Mesothelial cell of epicardium (in vitro differentiated cells): ENCODE measurements at places on chromosomes 12 and 14.

- DNase-seq, result no peak
Observed at GRCh38 chr12:43848226-43848507, 12.3 kb downstream of the TMEM117 start.

DNA sequence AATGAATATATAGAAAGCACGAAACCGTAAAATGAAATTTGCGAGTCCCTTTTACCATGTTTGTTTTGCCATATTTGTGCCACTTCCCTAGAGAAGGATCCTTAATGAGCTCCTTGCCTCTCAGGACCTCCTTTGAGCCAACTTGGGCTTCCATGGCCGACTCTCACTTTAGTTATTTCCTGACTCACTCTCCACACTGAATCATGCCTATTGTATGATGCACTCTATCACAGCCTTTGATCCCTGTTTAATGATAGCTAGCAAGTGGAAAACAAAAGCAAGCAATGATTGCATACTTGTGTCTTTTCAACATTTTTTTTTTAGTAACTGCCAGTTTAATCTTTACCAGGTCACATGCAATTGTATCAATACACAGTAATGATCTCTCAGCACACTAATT, 153.2 kb downstream of the CCER1 start:
- DNase-seq, result no peak

DNA sequence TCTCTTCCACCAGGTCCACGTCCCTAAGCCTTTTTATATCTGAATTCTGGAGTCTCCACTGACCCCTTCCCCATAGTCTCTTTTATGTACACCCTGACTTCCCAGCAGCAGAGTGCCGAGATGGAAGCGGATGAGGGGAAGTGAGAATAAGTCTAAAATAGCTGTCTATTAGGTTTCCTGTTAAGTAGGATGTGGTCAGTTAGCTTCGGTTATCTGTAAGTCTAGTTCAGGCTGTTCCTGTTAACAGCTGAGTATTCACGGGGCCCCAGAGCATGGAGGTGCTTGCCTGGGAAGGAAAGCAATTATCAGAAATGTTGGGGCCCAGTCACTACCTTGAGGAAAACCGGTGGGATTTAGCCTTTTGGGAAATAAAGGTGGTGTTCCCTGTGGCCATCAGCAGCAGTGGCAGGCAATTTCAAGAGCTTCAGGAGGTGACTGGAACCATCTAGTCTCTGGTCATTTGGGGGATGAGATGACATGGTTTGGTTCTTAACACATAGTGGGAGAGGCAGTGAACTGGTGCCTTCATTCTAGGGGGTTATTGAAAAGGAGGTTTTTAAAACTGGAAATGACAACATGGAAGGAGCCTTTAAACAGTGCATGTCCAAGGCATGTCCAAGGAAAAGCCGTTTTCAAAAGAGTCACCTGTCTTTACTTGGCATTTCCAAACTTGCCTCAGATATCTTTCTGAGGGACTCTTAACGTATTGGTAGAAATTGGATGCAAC, 21.8 kb downstream of the CHST11 start:
- DNase-seq, result no peak

DNA sequence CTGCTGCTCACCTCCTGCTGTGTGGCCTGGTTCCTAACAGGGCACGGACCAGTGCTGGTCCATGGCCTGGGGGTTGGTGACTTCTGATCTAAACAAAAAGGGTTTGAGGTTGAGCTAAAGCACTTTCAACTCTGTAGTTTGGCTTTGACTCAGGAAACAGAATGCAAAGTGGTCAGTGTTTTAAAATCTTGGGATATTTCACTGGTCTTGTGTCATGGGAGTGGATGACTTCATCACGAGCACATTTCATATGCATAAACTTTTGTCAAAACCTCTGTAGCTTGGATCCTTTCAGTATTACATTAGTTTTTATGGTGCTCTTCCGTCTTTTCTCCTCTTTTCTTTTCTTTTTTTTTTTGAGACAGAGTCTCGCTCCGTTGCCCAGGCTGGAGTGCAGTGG, 25.6 kb downstream of the FAM161B start:
- DNase-seq, result no peak

DNA sequence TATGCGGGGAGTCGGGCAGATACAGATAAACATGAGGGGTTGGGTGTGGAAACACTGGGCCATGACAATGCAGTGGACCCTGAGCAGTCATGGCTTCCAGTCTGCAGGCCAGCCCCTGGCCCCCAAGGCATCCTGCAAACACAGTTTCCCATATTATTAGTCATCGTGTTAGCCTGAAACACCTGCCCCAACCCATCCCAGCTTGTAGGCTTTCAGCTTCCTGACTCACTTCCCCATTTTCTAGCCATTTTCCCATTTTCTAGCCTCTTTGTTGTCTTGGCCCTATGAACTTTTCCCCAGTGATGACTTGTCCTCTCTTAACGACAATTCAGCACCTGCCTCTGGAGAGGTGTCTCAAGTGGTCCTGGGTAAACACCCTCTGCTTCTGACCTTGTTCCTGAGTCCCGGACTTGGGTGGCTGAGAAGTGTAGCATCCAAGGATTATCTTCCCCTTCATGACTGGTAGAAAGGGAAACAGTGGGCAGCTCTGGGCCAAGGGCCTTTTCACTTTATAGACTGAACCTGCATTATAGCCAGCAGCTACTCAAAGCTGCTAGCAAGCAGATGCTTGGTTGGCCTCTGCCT, 4.3 kb upstream of the PGF start:
- no peak for DNase-seq

DNA sequence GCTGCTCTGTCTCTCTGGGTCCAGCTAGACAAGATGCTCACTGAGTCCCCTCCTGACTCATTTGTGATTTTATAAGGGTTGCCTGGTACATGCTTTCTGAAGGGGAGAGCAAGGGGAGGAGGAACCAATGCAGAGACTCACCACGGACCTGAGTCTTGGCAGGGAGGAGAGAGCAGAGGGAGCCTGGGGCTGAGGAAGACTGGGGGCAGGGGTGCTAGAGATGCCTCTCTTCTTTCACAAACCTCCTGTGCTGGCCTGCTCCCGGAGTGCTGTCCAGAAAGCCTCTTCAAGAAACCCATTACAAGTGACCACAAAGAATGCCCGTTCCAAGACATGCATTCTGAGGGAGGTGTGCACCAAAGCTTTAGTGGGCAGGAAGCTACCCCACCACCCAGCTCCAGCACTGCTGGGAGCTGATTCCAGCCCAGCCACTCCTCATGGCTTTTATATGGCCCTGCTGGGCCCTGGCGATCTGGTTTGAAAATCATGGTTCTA, 33.1 kb upstream of the DICER1 start:
- DNase-seq, result no peak

- DNase-seq, result peak; percentile 33
Observed at GRCh38 chr14:49865431-49865859, 12.9 kb upstream of the NEMF start.

DNA sequence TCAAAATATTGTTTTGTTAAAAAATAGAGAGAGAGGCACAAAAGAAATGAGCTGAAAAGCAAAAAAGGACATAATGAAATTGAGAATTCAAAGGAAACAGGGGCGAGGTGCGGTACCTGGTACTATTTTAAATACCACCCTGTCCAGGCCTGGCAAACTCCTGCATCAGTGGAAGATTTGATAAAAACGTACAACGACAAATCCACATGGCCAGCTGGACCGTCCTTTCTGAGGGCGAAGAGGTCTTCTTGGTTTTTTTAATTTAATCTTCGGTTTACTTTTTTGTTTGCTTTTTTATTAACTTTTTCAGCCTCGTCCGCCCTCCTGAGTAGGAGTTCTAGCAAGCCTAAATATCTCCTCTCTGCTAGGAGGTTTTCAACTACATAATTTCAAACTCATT, 11.9 kb downstream of the BCL11B start:
- DNase-seq, result no peak

GRCh38 chr12:50188241-50188781, 21.1 kb upstream of the CERS5 start:
- DNase-seq, result no peak

- no peak for DNase-seq
Observed at GRCh38 chr12:117158911-117159553, 31.2 kb downstream of the FBXO21 start.

- DNase-seq, result no peak
Observed at GRCh38 chr12:73057428-73057827, 785.3 kb downstream of the TRHDE start.

DNA sequence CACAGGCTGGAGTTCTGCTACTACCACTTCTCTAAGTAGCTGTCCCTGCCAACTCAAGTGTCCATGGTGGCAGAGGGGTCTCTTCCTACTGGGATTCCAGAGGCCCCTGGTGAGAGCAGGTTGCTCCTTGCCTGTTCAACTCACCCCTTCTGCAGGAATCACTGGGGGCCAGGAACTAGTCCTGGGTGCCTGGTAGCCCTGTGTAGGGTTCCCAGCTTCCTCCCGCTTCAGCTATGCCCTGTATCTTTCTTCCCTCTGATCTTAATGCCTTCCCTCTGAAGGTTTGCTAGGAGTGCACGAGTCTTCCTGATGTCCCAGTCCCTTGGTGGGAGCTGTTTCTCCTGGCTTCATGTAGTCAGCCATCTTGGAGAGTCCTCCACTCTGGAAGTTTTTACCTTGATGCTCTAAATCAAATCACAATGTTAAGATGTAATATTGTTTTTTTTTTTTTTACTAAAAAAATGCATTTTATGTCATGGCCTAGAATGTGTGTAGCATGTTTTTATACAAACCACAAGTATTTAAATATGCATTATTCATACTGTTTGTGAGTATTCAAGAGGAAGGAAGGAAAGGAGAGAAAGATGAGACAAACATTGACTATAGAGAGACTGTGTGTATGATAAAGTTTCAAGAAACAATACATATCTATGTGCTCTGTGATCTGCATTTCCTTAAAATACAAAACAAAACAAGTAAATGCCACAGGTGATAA, 54.7 kb downstream of the FRS2 start:
- no peak for DNase-seq

- no peak for DNase-seq
Observed at GRCh38 chr12:115035535-115036107, 351.6 kb upstream of the TBX3 start.

DNA sequence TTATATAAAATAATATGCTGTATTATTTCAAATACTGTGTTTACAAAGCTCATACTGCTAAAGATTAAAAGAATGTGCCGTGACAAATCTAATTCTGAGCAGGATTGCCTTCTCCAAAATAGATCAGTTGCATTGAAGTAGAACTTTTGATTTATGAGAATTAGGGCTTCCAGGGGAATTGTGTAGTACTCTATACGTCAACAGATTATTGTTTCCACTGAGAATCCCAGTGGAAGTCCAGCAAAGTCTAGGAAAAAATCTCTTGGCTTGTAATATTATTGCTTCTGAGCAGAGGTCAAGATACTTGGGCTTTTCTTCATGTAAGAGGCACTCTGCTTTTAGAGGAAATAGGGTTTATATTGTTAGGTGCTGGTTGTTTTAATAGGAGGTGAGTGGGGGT, 133.9 kb downstream of the TRHDE start:
- no peak for DNase-seq

DNA sequence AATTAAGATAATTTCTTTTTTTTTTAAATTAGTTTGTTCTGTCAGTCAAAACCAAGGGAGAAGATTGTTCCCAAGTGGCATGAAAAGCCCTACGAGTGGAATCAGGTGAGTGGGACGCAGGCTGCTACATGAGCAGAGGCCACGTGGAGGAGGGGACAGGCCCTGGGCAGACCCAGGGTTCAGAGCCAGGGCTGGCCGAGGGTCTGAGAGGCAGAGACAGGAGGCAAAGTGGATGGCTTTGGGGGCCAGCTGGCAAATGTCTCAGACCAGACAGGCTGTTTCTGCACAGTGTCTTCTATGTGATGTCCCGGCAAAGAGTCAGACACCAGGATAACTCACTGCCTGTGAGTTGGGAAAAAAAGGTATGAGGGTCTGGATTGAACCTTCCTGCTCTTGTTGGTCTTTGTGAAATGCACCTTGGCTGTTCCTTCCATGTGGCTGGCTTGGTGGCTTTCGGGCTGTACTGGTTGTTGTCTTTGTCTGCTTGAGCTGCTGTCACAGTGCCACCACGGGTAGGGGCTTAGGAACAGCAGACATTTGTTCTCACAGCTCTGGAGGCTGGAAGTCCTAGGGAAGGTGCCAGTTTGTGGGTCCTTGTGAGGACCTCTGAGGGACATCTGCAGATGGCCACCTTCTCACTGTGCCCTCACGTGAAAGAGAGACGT, 35.8 kb upstream of the ASPG start:
- no peak for DNase-seq

DNA sequence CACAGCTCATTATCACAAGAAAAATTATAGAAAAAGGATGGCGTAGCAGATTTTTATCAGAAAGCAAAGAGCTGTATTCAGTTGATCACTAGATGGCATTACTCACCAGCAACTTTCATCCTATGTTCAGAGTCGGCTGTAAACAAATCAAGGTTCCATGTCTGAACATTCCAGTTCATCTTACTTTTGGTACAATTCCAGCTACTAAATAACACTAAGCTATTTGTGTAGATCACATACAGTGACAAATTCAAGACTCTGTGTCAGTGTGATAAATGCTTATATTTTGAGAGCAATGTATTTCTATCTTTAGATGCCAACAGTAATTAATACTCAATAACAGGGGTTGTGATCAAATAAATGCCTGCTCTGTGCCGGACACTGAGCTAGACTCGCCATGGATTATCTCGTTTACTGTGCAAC, 30.1 kb downstream of the NRDE2 start:
- DNase-seq, result no peak

DNA sequence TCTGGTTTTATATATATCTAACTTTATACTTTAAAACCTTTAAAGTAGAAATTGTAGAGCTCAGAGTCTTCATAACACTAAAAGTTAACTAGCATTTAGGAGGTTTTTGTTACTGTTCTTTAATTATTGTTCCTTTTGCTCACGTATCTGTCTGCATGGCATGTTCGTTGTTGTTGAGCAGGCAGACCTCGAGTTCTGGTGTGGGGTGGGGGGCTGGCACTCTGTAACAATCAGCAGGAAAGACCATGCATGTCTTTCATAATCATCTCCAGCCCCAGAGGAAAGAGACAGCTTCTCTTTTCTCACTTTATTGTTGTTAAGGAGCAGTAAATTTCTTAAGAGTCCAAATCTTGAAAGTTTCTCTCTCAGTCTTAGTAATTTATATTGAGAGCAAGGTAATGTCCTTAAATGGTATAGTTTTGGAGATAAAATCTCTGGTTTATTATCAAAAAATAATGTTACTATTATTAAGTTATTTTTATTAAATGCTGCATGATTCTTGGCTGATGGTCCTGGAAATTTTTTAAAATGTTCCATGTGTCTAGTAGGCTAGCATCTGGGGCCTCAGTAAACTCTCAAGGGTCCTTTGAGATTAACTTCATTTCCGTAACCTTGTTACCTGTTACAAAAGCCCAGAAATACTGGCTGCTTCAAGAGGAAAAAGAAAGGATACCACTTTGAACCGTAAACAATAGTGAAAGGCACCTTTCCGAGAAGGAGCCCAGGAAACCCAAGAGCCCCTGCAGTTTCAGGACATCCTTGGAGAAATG, 30.3 kb downstream of the CKB start:
- no peak for DNase-seq
